ENCODE measurements at places on chromosomes 2 and 18. TPM values are rescaled to one million over a fixed set of nuclear protein-coding genes. Genes with fewer than 3 reads are reported as not detected.

Gene TMEFF2
- not detected for total RNA-seq

Gene CFAP65
- not detected for total RNA-seq

Gene PTPN2
- total RNA-seq: 49.2 TPM

Gene SP5
- not detected for total RNA-seq

Gene KCNJ3
- not detected for total RNA-seq

Gene GNAL
- 8.7 TPM for total RNA-seq

Gene RGPD6
- total RNA-seq: 107 TPM

Gene OR6B2
- total RNA-seq: not detected

Gene SOS1
- 18.9 TPM for total RNA-seq

Gene NT5DC4
- not detected for total RNA-seq

Gene ASTL
- 1.7 TPM for total RNA-seq

DNA sequence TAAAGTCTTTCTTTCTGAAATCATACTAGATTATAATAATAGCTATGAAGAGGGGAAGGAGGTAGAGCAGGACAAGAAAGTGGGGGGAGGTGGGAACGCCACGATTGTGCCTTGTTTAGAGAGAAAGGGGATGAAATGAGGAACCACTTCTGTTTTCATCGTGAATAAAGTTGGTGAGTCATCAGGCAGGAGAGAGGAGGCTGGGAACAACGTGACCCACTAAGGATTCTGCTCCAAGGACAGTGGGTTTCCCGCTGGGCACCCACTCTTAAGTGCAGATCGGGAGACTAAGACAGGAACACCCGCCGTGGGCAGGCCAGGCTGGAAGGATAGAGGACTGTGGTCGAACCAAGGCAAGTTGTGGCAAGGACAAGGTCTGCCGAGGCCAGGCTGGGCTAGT lies 158.2 kb downstream of the L3MBTL4 start:
- no peak for DNase-seq

GRCh38 chr2:40260437-40260836 lies 191.5 kb downstream of the SLC8A1 start:
- no peak for DNase-seq

DNA sequence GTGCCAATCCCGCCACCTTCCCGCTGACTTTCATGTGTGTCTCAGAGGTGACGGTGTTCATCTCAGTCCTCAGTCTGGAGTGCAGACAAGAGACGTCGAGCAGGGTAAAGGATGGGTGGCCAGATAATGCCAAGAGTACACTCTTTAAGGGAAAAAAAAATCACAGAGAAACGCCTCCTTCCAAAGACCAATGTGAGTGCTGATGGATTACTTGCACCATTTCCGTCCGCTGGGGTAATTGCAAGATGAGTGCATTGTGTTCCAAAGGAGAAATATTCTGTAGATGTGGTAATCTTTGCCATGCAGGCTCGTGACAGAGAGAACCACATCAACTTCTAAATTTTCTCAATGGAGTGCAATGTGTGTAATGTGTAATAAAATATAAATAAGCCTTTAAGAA lies 81.0 kb downstream of the KLHL29 start:
- no peak for DNase-seq

DNA sequence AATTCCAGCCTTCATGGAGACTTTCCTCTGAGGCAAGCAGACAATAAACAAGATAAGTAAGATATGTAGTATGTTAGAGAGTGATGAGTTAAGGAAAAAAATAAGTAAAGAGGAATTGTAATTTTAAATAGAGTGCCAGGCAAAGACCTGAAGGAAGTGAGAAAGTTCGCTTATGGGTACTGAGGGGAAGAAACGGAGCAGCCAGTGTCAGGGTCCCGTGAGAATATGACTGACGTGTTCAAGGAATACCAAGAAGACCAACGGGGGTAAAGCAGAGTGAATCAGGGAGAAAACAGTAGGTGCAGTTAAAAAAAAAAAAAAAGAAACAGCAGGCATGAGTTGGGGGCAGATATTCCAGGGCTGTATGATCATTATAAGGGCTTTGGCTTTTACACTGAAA lies 45.1 kb downstream of the ARHGEF33 start:
- DNase-seq: no peak

GRCh38 chr2:29255004-29255403 lies 139.8 kb downstream of the CLIP4 start:
- DNase-seq: no peak

GRCh38 chr2:208148803-208149202 lies 2.8 kb upstream of the CRYGB start:
- DNase-seq: no peak

- DNase-seq: no peak
These were observed 16.8 kb upstream of the CRIM1 start for GRCh38 chr2:36338827-36339145.

DNA sequence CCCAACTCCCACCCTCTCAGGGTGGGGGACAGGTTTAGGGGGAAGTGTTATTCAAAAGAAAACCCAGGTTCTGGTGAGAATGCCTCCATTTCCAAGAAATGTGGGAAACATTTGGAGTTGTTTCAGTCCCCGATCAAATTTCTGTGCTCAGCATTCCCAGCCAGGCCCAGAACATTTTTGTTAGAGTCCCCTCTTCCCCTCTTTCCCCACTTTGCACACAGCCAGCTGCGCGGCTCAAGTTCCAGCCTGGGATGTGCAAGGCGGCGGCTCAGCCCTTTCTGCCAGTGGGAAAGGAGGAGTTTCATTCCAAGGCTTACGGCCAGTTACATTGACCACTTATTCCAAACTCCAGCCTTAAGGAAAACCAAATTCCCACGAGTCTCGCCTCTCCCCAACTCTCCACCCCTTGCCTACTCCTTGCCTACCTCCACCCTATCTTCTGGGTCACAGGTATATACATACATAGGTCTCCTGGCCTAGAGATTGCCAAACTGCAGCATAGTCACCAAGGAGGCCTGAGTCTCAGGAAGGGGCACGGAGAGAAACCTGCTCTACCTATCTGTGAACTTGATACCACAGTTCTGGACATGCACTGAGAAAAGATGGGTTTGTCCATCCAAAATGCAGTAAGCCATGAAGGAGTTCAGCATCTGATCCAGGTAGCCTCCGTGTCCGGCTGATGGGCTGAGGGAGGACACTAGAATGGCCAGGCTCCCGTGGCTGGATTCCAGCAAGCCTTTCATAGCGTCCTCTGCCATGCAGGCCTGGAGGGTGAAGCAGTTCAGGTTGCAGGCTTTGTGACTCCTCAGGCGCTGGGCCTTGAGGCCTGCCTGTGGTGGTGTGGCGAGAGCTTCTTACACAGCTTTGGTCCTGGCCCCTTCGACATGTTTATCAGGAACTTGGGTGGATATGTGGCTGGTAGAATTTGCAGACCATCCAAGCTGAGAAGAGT lies 154.5 kb downstream of the ZFP36L2 start:
- DNase-seq: no peak

DNA sequence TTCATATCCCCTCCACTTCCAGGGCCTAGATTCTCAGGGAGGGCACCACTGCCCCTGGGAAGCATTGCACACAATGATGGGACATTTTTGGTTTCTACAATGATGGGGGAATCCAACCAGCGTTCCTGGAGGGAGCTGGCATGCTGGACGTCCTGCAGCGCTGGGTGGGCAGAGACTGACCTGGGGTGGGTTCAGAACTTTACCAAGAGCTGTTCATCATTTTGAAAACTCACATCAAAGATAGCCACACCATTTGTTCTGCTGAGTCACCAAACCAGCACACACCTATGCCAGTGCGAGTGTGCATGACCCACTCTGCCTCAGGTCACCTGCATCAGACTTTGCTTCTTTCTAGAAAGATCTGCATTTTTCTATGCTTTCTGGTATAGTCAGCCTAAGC lies 14.1 kb upstream of the ARMC9 start:
- no peak for DNase-seq

GRCh38 chr18:79781331-79781941 lies 16.3 kb upstream of the KCNG2 start:
- DNase-seq: peak; percentile 71

DNA sequence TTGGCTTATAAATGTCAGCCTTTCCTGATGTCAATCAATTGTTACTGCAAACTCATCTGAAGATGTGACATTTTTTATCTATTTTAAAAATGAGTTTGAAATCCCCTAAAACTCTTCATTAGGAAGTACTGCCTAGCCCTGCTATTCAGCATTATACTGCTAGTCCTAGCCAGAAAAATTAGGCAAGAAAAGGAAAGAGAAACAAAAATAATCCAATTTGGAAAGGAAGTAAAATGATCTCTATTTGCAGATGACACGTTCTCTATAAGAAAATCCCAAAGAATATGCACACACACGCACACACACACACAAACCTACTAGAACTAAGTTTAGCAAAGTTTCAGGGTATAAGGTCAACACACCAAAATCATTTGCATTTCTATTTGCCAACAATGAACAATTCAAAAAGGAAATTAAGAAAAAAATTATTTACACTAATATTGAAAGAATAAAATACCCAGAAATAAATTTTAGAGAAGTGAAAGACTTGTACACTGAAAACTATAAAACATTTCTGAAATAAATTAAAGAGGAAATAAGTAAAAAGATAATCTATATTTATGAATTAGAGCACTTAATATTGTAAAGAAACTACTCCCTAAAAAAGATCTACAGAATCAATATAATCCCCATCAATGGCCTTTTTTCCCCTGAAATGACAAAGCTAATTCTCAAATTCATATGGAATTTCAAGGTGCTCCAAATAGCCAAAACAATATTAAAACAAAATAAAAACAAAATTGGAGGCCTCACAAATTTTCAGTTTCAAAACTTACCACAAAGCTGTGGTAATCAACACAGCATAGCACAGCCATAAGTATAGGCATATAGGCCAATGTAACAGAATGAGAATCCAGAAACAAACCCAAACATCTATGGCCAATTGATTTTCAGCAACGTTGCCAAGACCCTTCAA lies 433.7 kb upstream of the TRIB2 start:
- DNase-seq: no peak

GRCh38 chr18:28127763-28128658 lies 48.9 kb downstream of the CDH2 start:
- DNase-seq: no peak

GRCh38 chr2:198004921-198005829 lies 200.8 kb downstream of the PLCL1 start:
- DNase-seq: no peak

- DNase-seq: no peak
These were observed 10.5 kb upstream of the CDK15 start for GRCh38 chr2:201795607-201796477.

DNA sequence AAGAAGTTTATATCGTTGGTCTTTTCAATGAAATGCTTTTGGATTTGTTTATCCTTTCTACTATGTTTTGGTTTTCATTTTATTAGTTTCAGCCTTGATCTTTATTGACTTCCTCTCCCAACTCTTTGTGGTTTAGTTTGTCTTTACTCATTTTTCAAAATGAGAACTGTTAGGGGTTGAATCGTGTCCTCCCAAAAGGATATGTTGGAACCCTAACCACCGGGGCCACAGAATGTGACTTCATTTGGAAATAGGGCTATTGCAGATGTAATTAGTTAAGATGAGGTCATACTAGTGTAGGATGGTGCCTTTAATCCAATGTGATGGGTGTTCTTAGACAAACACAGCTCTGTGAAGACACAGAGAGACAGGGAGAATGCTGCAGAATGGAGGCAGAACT lies 60.4 kb upstream of the IL1R2 start:
- DNase-seq: no peak

DNA sequence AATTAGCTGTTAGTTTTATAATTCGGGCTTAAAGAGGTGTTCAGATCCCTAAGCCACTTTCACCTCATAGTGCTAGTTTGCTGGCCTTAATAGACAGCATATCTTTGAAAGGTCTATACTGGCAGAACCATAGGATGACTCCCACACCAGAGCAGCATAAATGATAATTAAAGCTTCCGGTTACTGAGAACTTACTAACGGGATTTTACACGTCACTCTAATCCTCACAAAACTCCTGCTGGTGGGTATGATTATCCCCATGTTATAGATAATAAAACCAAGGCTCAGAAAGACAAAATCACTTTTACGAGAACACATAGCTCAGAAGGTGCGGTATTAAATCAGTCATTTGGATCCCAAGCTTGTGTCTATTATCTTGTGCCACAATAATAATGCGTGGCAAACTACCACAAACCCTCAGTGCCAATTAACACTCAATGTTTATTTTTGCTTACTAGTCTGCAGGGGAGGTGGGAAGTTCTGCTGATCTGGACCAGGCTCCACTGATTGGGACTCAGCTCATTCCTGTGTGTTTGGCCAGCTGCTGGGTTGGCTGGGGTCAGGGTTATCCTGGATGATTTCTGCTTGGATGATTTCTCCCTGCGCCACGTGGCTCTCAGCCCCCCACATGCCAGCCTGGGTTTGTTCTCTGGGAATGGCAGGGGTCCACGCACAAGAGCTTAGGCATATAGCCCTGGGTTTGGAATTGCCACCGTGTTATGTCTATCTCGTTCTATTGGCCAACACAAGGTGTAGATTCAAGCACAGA lies 62.3 kb downstream of the TRIB2 start:
- no peak for DNase-seq

Measured in suprapubic skin (tissue), 4 donors.